NCI-H187 treated with DMSO at 0.1 percent for 48 hours (cell line): ENCODE measurements at places on chromosomes 16 and 17.

DNA sequence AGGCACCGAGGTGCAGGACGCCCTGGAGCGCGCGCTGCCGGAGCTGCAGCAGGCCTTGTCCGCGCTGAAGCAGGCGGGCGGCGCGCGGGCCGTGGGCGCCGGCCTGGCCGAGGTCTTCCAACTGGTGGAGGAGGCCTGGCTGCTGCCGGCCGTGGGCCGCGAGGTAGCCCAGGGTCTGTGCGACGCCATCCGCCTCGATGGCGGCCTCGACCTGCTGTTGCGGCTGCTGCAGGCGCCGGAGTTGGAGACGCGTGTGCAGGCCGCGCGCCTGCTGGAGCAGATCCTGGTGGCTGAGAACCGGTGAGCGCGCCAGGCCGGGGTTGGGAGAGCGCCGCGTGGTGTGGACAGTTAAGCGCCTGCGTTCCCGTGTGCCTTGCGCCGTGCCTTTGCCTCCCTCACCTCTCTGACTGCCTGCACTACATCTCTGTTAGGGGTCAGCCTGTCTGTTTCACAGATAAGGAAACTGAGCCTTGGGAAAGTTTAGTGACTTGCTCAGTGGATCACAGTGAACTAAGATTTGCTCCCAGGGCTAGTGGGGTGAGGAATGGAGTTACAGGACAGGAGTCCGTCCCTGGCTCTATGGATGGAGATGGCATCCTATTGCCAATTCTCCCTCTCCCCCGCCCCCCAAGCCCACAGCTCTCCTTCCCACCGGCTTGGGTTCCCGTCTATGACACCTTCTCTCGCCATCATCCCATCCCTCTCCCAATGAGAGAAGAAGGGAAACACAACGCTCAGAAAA lies 880 bp downstream of the SARM1 start:
- no peak for DNase-seq

GRCh38 chr17:82315703-82316358 lies 1.6 kb downstream of the CD7 start:
- DNase-seq: no peak

- DNase-seq: no peak
Observed at GRCh38 chr17:56679115-56679776, 85.7 kb downstream of the NOG start.

DNA sequence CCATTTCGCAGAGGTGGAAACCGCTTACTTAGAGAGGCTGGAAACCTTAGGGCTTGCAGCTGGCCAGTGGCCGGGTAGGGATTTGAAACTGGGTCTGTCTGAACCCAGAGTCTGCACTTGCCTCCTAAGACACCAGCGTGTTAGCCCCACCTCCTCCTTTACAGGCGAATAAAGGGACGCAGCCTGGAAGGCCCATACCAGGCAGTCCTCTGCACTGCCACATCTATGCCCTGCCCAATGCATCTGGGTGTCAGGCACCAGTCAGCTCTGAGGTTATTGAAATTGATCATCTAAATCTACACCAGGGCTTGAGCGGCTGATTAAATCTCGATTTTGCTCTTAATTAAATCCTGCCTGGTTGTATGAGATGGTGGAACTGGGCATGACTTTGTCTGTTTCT lies 19.9 kb upstream of the NAGS start:
- no peak for DNase-seq

GRCh38 chr16:56710181-56710737 lies 19.7 kb upstream of the NUP93 start:
- no peak for DNase-seq

DNA sequence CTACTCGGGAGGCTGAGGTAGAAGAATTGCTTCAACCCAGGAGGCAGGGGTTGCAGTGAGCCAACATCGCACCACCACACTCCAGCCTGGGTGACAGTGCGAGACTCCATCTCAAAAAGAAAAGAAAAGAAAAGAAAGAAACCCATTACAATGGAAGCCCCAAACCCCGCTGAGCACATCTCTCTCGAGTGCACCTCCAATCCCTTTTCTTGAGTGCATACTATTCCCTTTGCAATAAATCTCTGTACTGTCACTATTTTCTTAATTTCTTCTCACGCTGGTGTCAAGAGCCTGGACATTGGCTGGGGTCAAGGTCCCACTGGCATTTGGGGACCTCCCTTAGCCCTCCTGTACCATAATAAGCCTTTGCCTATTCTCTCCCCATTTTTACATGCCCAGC lies 398.4 kb upstream of the EEF2KMT start:
- DNase-seq: no peak

GRCh38 chr16:16884451-16884850 lies 505.5 kb downstream of the NPIPA7 start:
- DNase-seq: no peak

- DNase-seq: no peak
Observed at GRCh38 chr16:68019167-68019680, 3.5 kb upstream of the DPEP2NB start.

DNA sequence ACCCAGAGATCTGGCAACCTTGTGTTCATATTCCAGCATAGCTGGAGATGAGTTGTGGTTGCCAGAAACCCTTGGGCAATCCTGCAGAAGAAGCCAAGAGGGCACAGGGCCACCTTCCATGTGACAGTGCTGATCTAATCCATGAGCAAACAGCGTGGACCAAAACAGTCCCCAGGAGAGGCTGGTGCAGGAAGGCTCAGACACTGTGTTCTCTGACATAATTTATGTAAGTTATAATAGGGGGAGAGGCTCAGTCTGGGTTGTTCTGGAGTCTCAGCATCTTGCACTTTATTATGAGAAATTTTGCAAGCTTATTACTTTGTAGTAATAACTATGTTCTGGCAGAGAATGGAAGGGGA lies 273.9 kb downstream of the HAPSTR1 start:
- DNase-seq: no peak

GRCh38 chr16:23857256-23857880 lies 21.6 kb downstream of the PRKCB start:
- no peak for DNase-seq

DNA sequence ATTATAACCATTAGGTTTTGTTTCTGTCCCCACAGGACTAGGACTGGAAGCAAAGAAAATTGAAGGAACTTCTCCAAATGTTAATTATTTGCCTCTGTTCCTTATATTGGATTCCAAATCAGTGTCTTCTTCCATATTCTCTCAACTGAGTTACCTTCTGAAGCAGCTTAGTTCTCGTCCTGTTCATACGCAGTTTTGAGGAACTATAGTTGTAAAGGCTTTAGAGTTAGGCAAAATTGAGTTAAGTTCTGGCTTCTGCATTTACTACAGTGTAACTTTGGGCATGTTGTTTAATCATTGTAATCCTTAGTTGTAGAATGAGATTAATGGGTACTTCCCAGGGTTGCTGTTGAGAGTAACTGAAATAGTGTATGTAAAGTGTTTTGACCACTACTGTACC lies 11.2 kb downstream of the CBFB start:
- DNase-seq: no peak

GRCh38 chr16:64754279-64754678 lies 367.6 kb downstream of the CDH11 start:
- DNase-seq: no peak

- no peak for DNase-seq
Observed at GRCh38 chr17:2051061-2051932, 3.6 kb upstream of the HIC1 start.

DNA sequence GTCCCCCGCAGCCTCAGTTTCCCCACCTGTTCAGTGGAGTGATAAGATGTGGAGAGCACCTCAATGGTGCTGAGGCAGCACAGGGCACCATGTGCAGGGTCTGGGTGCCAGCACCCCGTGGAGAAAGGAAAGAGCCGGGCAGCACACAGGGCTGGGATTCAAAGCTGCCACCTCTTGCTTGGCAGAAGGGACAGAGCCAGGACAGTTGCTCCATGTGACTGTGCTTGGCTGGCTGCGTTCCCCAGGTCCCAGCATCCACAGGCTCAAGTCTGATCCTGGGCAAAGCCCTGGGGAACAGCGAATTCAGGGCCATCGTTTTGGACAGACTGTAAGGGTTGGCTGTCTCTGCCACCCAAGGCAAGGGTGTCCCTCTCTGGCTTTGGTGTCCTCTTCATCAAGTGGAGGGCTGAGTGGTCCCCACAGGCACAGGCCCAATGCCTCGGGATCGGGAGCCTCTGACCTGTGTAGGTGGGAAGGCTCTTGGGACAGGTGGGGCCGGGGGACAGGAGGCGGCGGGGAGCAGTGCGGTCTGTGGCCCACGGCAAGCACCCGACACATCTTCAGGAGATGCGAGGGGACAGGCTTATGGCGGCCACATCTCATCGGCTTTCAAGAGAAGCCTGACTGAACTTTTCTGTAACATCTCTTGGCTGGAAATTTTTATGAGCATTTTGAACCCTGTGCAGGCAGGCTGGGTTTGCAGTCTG lies 8.5 kb downstream of the ZNF469 start:
- DNase-seq: no peak

DNA sequence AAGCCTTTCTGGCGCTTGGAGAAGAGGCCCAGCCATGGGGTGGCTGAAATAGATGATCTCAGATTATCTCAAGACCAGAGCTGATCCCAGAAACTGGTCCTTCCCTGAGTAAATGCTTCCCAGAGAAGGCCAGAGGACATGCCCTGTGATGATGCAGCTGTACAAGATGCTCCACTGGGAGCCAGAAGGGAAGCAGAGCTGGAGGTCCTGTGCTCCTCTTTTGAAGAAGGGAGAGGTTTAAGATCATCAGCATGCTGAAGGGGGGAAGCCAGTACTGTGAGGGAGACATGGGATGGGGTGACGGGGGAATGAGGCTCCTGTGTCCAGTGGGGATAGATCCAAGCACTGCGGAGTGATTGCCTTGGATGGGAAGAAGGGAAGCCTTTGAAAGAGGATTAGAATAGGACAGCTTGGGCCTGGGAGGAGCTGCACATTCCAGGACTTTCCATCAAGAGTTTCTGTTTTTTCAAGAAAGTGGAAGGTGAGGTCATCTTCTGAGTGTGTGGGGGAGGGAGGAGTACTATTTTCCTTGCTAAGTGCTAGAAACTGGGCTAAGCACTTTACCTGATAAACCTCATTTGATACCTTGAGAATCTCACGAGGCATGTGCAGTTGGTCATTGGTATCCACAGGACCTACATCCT lies 16.4 kb upstream of the ALOX15B start:
- no peak for DNase-seq

GRCh38 chr16:14131774-14132695 lies 60.9 kb downstream of the MRTFB start:
- no peak for DNase-seq

DNA sequence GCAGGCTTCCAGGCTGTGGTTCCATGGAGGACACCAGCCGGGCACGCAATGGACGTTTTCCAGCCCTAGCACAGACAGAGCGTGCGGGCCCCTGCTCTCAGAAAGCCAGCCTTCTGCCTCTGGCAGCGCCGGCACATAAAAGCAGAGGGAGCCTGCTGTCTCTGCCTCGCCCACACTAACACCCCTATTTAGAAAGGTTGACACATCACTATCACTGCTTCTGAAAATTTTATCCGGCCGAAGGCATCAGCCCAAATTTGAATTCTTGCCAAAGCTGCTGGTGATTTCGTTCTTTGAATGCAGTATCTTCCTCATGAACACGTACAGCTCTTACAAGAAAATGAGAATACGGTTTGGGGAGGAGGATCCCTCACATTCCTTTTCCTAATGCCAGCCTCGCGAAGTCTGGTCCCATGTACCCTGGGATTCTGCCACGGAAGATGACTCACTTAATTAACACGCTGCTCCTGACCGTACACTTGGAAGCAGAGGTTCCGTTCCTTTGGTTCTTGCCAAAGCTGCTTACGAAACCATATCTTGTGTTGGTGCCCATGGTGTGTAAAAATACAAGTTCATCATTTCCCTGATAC lies 1.3 kb upstream of the RAB11FIP3 start:
- no peak for DNase-seq

DNA sequence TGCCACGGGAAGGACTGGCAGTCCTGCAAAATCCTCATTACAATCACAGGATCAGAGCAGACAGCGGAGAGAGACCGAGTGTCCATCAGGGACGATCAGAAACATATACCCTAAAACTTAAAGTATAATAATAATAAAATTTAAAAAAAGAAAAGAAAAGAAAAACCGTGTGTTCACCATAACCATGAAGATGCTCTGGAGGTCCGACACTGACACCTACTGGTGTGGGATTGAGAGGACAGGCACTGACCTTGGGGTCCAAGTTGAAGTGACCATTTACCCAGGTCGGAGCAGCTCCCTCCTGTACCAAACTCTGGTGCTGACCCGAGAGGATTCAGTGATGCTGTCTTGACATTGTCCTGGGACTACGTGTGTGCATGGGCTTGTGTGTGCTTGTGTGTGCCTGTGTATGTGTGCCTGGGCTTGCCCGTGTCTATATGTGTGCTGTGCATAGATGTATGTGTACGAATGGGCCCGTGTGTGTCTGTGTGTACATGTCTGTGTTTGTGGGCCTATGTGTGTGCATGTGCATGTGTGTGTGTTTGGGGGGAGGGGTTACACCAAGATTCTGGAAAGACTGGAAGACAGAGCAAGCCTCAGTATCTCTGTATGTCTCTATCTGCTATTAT lies 10.0 kb upstream of the CD300LD start:
- no peak for DNase-seq

DNA sequence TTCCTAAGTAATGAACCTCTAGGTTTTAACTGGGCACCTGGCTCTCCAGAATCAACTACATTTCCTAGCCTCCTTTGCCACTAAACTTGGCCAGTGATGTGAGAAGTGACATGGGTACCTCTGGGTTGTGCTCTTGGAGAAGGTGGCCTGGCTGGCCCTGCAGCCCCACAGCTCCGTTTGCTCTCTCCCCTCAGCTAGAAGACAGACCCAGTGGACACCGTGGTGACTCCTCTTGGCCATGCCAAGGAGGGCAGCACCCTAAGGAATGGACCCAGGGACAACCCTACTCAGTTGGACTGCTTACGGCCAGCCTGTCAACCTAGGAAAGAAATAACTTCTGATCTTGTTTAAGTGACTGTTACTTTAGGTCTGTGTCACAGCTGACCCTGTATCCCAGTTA lies 151.4 kb downstream of the TMEM132E start:
- DNase-seq: no peak

- no peak for DNase-seq
Observed at GRCh38 chr17:66746736-66747135, 88.2 kb upstream of the CACNG5 start.

GRCh38 chr17:32604966-32605365 lies 118.2 kb downstream of the CDK5R1 start:
- no peak for DNase-seq

DNA sequence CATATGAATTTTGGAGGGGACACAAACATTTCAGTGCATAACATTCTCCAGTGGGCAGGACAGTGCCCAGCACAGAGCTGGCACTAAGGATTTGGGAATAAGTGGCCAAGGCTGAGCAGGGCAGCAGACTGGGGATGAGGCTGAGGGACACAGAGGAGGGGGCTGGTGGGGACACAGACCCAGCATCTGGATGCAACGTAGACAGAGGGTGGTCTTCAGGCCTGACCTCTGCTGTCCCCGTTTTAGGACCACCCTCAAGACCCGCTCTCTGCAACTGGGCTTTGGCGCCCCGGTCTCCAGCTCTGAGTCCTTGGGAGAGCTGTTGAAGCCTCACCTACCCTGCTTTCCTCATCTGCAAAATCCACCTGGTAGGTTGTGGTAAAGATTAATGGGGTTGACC lies 3.3 kb upstream of the PRSS33 start:
- no peak for DNase-seq

GRCh38 chr17:180381-181244 lies 837 bp downstream of the DOC2B start:
- no peak for DNase-seq
